ENCODE measurements at places on chromosomes 6 and 20.

GRCh38 chr6:45454008-45454911 lies 76.5 kb upstream of the SUPT3H start:
- DNase-seq, result no peak

DNA sequence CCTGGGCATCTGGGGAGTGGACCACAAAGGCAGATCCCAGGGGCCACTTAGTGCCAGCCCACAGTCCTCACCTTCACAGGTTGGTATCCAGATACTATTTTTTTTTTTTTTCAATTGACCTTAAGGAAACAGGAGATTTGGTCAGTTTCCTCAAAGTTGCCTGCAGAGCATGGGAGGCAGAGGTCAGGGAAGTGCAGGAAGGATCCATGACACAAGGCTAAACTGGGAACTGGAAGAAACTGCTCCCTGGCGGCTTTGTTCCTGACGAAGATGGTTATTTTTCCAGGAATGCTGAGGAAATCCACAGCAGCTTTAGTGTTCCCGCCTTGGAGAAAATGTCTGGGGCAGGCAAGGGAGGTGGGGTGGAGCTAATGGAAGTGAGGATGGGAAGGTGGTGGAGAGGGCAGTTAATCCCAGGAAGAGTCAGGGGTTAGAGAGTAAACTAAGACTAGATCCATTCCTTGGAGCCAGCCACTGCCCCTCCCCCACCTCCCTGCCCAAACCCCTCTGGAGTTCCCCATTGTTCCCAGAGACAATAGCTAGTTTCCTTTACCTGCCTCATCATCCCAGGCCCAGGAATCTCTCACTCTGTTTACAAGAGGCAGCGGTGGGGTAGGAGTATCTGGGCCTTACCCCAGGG lies 14.3 kb upstream of the MYMX start:
- no peak for DNase-seq

- peak; percentile 21 for DNase-seq
These were observed 20.3 kb upstream of the HLA-DRB1 start for GRCh38 chr6:32609731-32610640.

DNA sequence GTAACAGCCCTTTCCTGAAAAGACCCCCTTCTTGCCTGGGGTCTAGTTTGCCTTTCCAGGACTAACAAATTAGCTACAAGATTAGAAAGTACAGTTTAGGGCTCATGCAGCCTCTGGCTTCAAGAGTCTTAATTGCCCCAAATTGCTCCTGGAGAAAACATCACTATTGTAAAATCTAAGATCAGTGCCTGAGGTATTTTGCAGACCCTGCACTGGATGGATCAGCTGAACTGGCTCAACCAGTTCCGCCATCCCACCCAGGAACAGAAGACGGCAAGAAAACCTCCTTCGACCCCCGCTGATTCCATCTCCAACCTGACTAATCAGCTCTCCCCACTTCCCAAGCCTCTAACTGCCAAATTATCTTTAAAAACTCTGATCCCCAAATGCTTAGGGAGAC lies 236.5 kb upstream of the KCNG1 start:
- DNase-seq, result no peak

GRCh38 chr6:6724539-6725467 lies 136.3 kb downstream of the LY86 start:
- peak; percentile 74 for DNase-seq

DNA sequence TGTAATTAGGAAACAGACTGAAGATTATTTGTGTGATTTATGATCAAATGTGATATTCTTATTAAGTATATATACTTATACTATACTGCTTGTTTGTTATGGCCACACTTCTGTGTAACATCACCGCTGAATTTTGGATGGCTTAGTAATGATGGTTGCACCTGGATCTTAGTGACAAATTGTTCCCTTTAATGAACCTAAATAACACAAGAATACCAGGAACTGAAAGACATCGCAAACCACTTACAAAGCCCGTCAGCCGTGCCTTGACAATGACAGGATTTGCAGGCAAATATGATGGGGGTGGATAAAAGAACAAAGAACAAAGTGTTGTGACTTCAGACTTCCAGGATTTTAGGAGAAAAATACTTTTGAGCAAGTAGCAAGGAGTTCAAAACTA lies 67.1 kb downstream of the LAMP5 start:
- no peak for DNase-seq

- DNase-seq, result no peak
These were observed 38.2 kb downstream of the MICA start for GRCh38 chr6:31441365-31442267.

DNA sequence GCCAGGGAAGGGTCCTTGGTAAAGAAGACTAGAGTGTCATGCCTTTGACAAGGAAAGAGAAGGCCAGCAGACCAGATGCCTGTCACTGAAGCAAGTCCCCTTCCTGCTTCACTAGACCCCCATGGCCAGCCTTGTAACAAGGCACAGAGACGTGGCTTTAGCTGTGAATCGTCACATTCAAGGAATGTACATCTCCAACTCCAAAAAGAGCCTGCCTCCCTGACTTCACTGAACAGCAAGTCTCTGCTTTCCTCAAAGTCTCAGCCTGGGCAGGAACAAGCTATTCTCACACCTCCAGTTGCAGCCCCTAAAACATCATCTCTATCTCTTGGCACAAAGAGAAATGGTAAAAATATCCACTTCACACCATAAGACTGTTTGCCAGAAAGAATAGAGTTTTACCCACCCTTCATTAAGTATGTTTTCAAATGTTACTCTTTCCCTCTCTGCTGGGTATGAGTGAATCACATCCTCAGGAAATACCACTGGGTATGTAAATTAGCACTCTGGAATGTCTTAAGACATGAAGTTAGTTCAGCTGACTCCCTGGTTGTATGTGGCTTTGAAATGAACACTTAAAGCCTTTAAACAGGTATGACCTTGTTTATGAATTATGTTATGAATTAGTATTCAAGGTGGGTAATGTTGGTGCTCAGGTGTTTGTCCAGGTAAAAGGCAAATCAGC lies 46.4 kb upstream of the NT5E start:
- DNase-seq, result no peak

GRCh38 chr20:34850969-34851368 lies 21.7 kb downstream of the GGT7 start:
- no peak for DNase-seq

DNA sequence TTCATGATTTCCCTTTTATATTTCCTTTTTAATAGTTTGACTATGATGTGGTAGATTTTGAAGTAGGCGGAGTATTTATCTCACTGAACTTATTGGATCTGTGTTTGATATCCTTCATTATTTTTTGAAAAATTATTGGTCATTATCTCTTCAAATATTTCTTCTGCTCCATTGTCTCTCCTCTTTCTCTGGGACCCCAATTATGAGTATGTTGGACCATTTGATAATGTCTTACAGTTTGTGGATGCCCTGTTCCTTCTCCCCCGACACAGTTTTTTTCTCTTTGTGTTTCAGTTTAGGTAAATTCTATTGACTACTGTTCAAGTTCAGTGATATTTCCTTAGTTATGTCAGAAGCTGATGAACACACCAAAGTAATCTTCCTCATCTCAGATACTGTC lies 49.4 kb upstream of the COL10A1 start:
- no peak for DNase-seq

DNA sequence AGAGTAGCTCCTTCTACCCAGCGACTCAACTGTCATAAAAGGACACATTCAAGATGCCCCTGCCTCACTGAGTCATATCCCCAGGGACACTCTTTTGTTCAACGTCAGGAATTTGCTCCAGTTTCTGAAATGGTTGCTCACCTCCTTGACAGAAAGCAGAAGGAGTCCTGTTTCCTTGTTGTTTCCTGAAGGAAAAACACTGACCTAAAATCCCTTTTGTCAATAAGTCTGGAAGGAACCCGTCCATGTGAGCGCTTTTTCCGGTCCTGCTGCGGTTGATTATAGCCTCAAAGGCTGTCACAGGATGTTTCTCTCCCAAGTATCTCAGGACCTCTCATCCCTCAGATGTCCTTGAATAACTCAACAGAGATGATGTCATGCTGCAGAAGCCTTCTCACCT lies 113.6 kb upstream of the PLEKHG1 start:
- DNase-seq, result no peak

GRCh38 chr6:34743625-34744293 lies 13.5 kb upstream of the SNRPC start:
- no peak for DNase-seq

GRCh38 chr20:32208499-32209154 lies 947 bp downstream of the POFUT1 start:
- DNase-seq, result no peak

GRCh38 chr6:2783188-2783963 lies 18.2 kb downstream of the WRNIP1 start:
- no peak for DNase-seq

DNA sequence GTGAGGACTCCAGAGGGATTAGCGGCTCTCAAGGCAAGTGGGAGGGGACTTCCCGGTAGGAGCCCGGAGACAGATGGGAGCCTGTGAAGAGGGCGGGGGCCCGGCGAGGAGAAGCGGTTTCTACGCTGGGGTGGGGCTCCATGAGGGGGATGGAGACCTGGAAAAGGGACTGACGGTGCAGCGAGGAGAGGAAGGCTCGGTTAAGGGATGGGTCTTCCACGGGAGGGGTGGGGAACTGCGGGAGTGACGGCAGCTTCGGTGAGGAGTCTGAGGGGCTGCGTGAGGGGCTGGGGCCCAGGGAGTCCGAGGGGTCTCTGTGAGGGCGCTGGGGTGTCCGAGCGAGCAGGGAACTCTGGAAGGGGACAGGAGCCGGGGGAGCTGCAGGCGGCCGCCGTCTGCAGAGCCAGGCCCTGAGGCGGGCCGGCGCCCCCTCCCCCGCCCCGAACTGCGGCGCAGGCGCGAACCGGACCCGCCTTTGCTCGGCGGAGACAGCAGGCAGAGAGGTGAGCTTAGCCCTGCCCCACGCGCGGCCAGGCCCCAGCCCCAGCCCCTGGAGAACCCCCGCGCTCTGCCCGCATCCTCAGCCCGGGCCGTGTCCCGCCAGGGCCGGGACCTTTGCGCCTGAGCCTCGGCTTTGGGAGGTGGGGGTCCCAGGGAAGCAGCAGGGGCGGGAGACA lies at the start of gene NRSN2:
Gene NRSN2, plus strand, starts transcription at position 472 of the 677 bp plus-strand sequence. CDS start 2,533 bp downstream, outside the sequence.
- DNase-seq, result peak; percentile 41

DNA sequence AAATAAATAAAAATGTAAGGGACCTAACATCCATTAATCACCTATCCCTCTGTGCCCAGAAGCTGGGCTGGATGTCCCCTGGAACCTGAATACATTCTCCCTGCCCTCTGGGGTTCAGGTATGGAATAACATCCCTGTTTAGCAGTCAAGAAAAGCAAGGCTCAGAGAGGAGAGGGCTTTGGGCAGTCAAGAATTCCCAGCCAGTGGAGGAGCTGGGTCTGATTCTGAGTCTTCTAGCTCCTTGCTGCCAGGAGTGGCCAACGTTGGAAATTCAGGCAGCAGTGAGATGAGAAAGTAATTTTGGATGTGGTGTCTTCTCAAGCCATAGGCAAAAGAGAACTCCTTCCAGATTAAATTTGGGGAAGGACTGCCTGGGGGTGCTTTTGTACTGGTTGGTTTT lies 42.6 kb upstream of the ZNFX1 start:
- DNase-seq, result no peak

- no peak for DNase-seq
These were observed 35.6 kb upstream of the PRELID3B start for GRCh38 chr20:59078231-59078630.

DNA sequence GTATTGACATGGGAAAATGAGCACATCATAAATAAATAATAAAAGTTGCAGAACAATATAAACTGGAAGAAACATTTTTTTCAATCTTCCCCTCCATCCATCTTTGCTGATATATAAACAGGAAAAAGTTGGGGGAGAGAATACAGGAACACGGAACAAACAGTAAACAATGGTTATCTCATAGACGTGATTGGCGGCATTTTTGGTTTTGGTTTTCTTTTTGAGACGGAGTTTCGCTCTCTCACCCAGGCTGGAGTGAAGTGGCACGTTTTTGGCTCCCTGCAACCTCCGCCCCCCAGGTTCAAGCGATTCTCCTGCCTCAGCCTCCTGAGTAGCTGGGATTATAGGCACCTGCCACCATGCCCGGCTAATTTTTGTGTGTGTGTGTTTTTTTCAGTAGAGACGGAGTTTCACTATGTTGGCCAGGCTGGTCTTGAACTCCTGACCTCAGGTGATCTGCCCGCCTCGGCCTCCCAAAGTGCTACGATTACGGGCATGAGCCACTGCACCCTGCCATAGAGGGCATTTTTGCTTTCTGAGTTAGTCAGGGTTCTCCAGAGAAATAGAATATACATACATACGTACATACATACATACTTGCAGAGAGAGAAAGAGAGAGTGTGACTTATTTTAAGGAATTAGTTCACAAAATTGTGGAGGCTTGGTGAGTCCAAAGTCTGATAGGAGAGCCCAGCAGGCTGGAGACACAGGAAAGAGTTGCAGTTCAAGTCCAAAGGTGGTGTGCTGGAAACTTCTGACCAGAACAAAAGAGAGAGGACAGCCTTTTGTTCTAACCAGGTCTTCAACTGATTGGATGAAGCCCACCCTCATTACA lies 22.6 kb downstream of the GNL1 start:
- DNase-seq, result no peak

DNA sequence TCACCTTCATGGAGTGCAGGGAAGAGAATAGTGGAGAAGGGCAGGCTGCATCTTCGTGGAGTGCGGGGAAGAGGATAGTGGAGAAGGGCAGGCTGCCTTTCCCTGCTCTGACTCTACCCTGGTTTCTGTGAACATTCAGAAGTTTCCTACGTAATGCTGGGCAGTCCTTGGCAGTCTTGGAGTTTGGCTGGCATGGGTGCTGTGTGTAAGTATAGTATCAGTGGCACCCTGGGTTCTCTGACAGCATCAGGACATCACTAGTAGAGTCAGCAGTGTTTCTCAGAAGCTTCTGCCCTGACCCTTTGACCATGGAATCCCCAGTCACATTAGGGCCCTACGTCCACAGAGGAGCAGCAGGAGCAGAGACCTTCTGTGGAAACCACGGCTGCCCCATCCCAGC lies 352.9 kb downstream of the NRN1 start:
- no peak for DNase-seq

DNA sequence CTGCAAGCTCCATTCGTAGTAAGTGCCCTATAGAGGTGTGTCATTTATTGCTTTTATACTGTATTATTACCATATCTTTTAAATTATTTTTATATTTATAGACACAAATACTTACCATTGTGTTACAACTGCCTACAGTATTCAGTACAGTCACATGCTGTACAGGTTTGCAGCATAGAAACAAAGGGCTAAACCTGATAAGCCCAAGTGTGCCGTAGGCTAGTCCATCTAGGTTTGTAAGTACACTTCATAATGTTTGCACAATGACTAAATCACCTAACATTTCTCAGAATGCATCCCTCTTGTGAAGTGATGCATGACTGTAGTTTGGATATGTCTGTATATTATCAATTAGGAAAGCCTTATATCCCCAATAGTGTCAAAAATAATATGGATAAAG lies 122.8 kb downstream of the CLVS2 start:
- no peak for DNase-seq
